ENCODE measurements at places on chromosomes 2 and 18.

DNA sequence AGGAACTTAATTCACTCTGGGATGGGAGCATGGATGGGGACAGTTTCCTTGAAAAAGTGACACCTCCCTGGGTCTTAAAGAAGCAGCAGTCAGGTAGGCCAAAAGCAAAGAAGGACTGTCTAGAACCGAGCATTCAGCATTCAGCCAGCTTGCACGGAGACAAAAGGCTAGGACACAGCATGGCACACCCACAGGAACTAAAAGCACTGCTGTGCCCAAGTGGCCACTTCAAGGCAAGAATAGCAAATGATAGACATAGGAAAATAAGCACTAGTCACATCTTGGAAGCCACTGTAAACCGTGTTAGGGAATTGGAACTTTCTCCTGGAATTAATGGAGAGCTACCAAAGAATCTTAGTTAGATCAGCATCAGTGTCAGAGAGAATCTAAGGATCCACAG, 47.0 kb downstream of the LRP2 start:
- DNase-seq: no peak

DNA sequence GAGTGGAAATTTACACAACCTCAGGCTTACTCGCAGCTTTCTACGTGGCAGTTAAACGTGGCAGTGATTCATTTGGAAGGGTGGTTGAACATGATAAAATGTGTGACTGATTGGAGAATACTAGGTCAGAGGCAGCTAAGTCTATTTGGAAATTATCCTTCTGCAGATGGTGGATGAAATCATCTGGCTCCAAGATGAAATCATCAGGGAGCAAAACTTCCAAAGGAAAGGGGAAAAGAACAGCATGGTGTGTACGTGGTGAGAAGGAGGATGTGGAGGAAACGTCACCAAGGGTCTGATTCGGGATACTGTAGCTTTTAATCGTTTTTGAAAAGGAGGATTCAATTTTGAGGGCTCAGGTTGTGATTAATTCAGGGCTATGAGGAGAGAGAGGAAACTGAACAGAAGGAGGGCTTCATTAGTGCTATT, 47.9 kb downstream of the COL3A1 start:
- no peak for DNase-seq

DNA sequence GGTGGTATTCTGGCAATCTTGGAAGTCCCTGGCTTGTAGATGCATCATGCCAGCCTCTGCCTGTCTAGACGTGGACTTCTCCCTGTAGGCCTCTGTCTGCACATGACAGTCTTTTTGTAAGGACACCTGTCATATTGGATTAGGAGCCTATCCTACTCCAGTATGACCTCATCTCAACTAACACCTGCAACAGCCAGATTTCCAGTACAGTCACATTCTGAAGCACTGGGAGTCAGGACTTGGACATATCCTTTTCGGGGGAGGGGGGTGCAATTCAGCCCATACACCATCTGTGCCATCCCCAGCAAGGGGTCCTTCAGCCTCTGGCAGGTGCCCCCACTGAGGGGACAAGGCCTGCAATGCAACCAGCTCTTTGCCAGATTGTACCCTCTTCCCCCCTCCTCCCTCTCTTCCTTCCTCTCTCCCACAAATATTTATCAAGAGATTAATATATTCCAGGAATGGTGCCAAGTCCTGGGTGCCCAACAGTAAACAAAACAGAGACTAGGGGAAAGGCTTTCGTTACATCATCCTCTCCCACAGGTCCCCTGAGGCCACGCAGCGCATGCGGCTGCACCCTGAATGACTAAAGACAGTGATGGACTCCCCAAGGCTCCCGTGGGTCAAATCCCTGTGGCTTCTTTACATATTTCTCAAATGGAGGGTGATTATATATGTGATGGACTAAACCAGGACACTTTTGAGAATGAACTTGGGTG, 20.5 kb upstream of the MYCN start:
- no peak for DNase-seq

DNA sequence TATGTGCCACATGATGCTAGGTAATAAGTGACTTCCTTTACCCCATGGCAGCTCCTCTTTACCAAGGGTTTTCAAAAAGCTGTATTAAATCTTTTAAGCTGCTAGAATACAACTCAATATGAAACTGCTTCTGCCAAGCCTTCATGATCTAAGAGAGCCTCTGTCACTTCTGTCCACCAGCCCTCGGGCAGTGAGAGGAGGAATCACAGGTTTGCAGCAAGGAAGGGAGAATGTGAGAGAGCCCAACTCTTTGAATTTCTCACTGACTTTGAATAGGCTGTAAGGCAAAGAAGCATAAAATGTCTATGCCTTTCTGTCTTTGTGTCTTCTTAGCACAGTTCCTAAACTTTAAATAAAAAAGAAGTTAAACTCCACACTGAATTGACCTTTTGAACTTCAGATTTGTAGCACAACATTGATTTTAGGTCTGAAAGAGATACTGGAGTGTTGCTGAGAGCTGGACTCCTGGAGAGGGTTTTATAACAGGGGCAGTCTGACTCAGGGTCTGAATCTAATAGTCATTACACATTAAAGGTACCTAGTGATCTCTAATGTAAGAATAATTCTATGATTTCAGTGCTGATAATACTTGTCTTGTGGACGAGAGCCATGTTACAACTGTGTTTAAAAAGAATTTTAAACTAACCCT, 48.1 kb upstream of the SATB2 start:
- no peak for DNase-seq

DNA sequence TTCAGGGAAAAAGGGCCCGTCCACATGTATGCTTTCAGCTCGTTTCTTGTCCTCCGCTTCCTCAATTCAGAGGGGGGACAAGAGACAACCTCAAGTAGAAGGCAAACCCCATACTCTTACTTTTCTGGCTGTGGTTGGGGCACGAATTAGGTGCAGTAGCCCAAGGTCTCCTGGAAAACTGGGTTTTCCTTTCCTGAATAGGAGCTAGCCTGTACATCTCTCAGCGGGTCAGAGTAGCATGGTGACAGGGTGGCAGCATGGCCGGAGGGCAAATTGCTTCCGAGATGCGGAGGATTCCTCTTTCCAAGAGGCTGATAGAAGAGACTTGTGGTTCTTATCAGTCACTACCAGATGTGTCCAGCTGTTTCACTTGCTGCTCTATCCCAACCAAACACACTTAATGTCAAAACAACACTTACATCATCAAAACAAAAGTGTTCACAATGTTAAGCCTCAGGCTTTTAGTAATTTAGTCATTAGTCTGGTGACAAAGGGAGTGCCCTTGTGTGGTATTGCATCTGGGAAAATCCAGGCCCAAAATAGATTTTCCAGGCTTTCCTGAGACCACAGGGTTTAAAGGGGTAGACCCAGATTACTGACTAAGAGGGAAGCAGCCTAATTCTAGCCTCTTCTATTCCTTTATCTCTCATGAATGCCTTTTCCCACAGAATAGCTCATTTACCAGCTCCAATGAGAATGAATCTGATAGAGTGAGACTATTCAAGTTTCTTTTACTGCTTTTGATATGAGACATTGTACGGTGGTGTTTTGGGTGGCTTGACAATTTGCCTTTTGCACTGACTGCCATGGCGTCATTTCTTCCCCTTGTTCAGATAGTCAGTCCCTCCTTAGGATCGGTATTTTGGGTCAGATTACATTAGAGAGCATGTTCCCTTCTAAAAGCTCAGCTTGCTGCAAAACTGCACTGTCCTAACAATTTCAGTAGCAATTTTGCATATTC, 162.0 kb downstream of the LTBP1 start:
- DNase-seq: peak; percentile 79

DNA sequence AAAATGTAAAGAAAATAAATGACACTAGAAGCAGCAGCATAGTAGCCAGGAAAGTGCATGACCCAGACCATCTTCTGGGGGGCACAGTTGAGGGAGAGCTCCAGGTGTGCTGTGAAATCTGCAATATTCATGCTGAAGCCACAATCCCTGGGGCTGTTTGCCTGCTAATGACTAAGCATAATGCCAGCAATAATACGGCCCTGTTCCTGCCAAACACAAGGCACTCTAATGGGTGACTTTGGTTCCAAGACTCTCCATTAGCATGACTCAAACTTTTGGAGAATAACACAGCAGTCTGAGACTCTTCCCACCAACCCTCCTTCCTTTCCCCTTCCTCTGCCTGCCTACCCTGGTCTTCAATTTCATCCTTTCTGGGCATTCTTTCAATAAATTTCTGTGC, 77.9 kb upstream of the DOCK10 start:
- DNase-seq: no peak

- no peak for DNase-seq
Measured at GRCh38 chr2:175965773-175966172, 36.3 kb downstream of the LNPK start.
